ENCODE measurements at places on chromosomes 7 and 10.

GRCh38 chr10:80356563-80356988, at the start of the genes DYDC1 and DYDC2:
Gene DYDC1 (minus strand): TSS chr10:80356755. CDS start chr10:80352601, 4,154 bp downstream.
Gene DYDC2 (plus strand): TSS chr10:80356781. CDS start chr10:80362444, 5,663 bp downstream.
- peak; percentile 76 for DNase-seq

DNA sequence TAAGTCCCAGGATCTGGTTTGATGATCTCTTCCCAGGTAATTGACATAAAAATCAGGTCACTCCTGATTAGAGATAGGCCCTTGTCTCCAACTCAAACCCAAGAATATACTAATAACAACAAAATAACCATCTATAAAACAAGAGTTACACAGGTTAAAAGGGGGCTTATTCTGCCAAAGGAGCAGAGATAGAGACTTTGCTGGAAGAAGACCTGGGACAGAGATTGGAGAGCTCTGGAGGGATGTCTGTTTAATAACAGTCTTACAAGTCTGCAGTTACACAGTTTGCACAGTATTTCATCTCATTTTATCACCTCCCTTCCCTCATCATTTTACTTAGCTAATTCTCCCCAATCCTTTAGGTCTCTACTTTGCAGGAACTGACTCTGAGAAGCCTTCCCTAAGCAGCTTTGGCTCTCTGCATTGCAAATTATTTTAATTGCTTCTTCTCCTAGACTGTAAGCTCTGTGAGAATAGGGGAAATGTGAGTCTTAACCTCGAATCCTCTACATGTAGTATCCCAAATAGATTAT, 3.7 kb upstream of the ZNF438 start:
- DNase-seq, result no peak

DNA sequence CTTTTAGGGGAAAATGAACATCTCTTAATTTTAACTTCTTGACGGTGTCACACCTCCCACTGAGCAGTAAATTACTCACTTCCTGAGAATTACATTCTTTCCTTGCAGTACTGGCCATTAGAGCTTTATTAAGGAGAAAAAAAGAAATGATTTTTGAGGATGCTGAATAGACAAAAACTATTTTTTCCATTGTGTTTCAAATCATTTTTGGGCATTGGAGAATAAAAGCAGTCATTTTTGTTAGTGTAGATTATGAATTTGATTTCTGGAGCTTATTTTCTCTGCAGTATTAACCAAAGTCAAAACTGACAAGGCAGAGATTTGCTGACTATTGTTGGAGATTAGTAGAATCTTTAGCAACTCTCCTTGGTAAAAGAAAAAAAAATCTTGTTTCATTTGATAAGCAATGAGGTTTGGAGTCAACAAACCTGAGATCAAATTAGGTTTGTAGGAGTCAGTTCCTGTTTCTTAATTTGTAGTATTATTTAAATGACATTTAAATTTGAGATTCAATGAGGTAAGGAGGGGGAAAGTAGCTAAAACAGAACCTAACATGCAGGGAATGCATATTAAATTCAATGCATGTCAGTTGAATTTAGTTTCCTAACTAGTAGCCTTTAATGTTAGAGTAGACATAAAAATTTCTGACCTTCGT, 70.6 kb downstream of the AP3M1 start:
- DNase-seq, result no peak

DNA sequence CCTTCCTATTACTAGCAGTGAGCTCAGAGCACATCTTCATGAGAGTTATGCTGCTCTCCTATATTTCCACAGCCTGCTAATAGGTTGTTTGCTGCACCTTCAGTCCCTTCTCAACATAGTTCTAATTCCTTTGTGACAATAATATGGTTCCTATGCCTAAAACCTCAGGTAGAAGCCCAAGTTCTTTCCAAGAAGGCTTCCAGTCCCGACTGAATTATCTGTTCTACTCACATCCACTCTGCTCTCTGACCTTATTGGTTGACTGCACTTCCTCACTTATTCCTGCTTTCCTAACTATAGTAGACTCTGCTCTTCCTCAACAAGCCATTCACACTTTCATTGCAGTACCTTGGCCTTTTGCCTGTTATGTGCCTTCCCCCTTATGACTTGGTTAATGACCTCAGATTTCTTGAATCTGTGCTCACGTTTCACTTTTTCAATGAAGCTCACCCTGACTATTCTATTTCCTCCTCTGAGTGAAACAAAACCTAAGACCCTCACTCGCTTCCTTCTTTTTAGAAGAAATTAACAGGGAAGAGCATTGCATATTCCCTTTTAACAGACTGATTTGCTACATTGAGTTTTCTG, 132.7 kb downstream of the MDFIC start:
- DNase-seq, result no peak
